ENCODE measurements at places on chromosomes 3 and 15.

DNA sequence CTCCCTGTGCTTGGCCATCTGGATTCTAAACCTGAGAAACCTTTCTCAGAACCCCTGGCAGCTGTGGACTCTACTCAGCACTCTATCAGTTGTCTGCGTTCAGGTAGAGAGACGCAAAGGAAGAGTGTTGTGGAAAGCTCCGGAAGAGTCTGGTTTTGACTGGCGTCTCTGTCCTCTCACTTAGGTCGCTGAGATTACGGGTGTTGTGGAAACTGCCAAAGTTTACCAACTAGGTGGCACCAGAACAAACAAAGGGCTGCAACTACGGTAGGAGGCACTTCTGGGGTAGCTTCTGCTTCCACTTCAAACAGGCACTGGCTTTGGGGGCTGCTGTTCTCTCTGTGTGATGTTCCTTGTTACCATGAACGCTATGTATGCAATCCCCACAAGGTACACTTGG lies 19.2 kb upstream of the ITPKA start:
- DNase-seq, result no peak

DNA sequence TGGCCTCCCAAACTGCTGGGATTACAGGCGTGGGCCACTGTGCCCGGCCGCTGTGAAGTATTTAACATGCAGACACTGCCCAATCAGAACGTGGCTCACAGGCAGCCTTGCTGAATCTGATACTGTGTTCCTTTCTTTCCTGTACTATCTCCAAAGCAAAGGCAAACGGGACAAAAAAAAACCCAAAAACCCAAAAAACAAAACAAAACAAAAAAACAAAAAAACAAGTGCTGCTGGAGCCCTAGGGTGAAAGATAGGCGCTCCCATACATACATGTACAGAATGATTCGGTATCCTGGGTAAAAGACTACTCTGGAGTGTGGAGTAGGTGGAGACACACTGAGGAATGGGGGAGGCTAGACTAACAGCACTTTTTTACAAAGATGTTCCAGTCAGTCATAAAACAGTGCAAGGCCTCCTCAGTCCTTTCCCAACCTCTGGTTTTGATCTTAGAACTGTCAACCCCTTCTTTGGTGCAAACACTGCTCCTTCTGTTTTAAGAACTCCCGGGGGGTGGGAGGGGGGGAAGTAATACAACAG lies 7.7 kb upstream of the MAP1A start:
- DNase-seq, result no peak

DNA sequence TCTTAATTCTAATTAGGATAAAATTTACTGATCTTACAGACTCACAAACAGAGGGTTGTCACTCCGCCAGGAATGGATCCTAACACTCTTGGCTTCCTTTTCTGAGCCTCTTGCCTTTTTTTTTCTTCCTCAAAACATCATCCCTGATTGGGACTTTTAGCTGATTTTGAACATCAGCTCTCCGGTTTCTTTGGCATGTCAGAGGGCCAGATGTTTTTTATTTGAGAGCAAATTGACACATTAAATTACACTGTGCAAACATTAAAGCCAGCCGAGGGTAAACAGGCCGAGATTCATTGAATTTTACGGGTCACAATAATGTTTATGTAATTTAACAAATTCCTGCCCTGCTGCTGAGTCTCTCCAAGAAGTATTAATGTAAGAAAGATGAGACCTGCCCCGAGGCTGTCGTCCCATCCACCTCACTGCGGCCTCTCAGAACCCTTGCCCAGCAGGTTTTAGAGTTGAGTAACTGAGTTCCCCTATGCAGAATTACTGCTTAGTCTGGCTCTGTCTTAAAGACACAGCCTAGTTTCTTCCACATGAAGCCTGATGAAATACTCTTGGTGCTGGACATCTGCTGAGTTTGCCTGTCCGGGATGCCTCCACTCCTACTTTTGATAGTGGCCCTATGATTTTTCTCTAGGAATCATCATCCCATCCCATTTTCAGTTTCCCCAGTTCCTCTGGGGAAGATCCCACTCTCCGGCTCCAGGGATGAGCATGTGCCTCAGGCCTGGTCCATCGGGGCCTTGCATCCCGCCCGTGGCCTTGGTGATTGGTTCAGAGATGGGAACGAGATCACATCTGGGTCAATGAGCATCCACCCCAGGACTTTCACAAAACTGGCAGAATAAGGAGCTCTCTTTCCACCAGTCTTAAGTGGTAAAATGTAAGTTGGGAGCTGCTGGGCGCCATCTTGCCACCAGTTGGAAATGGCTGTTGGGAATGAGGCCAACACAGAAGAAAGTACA lies 226.6 kb upstream of the TLE3 start:
- DNase-seq, result no peak

DNA sequence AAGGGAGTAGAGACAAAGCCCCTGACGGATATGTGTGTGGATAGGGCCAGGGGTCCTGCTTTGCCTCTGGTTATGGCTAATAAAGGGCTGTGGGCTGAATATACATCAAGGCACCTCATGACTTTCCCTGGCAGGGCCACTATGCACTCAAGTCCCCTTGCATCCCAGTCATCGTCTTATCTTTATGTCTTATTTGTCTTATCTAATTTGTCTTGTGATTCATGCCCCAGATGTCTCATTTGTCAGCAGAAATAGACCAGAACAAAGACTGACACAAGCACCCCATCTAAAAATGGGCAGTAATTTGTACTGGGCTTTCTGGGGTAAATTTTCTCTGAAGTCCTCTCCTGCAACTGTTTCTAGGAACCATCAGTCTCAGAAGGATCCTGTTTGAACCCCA lies 68.6 kb downstream of the ITGA11 start:
- DNase-seq, result no peak

DNA sequence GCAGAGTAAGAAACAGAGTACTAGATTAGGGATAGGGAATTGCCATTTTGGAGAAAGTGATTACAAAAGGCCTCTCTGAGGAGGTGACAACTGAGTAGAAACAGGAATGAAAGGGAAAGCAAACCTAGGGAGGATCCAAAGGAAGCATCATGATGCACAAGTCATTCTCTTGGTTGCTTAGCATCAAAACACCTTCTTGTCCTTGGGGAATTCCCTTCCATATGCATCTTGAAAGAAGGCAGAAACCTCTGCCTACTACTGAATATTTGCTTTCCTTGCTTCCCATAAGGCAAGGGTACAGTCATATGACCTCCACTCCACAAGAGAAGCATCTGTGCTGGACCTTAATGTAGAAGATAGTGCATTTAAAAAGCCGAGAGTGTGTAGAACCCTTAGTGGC lies 24.1 kb downstream of the GABPB1 start:
- no peak for DNase-seq

DNA sequence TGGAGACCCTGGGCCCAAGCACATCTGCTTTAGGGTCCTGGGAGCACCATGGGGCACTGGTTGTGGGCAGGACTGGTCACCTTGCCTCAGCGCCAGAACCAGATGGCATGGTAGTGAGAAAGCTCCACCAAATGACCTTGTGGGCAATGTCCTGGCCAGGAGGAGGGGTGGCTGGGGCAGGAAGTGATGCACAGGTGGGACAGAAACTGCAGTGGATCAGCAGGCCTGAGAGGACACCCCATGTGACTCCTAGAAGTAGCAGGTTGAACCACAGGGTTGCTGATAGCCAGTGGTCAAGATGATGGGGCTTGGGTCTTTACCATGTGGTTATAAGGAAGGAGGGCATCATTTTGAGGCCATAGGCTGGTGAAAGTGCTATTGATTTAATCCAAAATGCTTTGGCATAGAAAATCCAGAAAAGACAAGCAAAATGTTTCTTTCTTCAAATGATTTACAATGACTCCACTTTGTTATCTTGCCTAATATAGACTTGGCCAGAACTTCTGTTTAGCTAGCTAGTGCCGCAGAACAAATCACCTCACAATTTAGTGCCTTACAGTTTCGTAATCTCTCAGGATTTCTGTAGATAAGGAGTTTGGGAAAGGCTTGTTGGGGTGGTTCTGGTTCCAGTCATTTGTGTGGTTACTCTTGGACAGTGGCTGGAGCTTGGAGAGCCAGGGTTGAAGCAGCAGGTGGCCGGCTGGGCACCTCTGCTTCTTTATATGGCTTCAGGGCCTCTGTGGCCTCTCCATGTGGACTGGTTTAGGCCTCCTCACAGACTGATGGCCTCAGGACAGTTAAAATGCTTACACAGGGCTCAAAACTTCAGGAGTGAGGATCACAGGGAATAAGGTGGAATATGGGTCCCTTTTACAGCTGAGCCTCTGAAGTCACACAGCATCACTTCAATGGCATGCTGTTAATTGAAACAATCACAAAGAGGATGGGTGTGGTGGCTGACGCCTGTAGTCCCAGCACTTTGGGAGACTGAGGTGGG lies 27.5 kb downstream of the TMEM158 start:
- no peak for DNase-seq

- no peak for DNase-seq
Measured at GRCh38 chr3:150771600-150771999, 8.6 kb upstream of the SIAH2 start.

- DNase-seq, result no peak
Measured at GRCh38 chr3:187728940-187729583, 16.2 kb downstream of the BCL6 start.

GRCh38 chr3:46001178-46001577 lies 5.6 kb upstream of the FYCO1 start:
- DNase-seq, result no peak

- DNase-seq, result no peak
Measured at GRCh38 chr3:61629442-61629841, 68.1 kb downstream of the PTPRG start.

GRCh38 chr3:63067999-63068645 lies 192.9 kb upstream of the CADPS start:
- DNase-seq, result no peak

GRCh38 chr3:143182866-143183664 lies 63.5 kb downstream of the CHST2 start:
- DNase-seq, result no peak

GRCh38 chr3:110646496-110646895 lies 425.1 kb upstream of the NECTIN3 start:
- DNase-seq, result no peak

DNA sequence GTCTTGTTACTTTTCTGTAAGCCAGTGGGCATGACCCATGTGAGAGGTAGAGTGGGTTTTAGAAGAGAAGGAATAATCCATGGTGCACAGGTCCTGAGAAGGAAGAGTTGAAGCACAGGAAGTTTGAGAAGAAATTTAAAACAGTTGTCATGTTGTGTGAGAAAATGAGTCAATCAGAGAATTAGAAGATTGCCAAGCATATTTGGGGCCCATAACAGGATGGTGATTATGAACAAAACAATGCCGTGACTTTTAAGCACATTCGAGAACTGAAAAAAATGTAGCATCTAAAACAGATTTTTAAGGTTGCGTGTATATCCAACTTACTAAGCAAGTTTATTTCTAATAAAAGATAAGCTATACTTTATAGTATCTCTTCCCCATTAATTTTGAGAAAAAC lies 198.7 kb downstream of the RORA start:
- no peak for DNase-seq

DNA sequence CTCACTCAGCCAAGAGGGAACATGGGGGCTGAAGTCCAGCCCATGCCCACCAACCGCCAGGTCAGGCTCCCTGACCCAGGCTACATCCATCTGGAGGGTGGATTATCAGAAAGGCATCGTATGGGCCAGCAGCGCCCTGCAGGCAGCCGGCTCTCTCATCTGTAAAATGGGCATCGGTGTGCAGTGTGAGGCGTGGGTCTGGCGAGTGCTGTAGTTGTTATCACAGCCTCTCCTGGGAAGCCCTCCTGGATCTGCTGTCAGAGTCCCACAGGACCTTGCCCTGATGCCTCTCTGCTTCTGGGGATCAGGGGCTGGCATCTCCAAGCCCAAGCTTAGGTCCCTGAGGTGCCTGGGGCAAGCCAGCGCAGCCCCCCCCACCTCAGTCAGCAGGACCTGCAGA lies 27.4 kb downstream of the CFAP100 start:
- DNase-seq, result no peak

- DNase-seq, result no peak
Measured at GRCh38 chr15:90191344-90191687, 9.8 kb upstream of the SEMA4B start.

- no peak for DNase-seq
Measured at GRCh38 chr15:98674336-98674735, 26.0 kb downstream of the IGF1R start.

GRCh38 chr15:52369030-52369429 lies 73.4 kb upstream of the MYO5C start:
- no peak for DNase-seq

DNA sequence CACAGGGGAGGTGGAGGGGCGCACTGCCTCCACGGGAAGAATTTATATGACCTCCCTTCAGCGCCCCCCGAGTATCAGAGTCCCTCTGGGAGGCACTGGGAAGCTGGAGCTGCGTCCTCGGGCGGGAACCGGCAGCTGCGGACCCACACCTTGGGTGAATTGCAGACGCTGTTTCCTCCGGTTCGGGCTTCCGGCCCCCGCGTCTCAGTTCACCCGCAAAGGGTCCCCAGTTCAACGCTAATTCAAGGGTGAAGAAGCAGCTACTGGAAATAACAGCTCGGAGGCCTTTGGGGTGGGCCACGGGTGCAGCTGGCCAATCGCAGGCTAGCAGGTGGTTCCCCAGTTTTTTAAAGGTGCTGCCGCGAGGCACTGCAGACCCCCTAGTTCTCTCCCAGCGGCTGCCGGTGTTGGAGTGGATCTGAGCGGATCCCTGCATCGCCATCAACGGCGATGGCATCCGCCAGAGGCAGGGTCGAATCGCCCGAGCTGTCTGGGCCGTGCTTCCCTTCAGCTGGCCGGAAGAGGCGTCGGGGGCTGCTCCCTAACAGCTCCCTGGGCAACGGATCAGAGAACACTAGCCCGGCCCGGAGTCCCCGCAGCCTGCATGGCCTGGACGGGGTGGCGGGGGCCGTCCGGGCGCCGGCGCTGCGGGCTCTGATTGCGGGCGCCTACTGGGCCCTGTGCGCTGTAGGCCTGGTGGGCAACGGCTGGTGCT lies 19.4 kb upstream of the ADAMTS7 start:
- peak; percentile 24 for DNase-seq

GRCh38 chr3:184491867-184492615 lies 69.5 kb upstream of the EPHB3 start:
- DNase-seq, result no peak

GRCh38 chr15:35293353-35294130 lies 208.4 kb upstream of the NANOGP8 start:
- no peak for DNase-seq

GRCh38 chr3:188233320-188233719 lies 79.4 kb downstream of the LPP start:
- no peak for DNase-seq

DNA sequence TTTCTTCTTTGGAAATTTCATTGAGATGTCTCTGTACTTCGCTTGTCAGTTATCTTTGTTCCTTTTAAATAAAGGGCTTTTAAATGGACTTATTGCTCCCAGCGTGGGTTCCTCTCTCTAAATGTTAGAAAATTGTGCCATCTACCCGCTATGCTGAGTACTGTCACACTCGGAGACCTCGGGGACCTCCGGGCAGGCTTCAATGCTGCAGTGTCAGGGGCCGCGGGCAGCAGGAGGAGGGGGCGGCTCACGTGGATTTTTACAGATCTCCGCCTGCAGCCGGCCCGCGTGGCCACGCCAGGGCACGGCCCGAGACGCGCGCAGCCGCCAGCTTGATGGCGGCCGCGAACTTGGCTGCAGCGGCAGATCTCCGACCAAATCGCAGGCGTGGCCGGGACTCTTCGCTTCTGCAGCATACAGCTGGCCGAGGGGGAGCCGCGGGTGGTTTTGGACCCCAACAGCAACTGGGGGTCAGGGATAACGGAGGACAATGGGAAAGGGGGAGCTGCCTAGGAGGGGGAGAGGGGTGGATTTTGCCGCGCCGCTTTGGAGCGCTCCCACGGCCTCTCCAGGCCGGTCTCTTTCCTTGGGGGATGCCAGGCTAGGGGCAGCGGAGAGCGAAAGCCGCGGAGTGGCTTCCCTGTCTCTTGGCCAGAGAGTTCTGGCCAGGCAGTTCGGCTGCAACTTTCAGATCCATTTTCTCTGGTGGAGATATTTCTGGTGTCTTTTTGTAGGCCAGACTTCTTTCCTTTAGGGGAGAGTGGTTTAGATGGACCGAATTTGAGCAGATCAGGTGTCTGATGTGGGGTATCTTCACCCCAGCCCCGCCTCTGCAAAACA lies 15.3 kb downstream of the NR2F2 start:
- no peak for DNase-seq

Measured in CD8-positive, alpha-beta memory T cell (primary cell).